ENCODE measurements at places on chromosomes 5 and 9. TPM values are rescaled to one million over a fixed set of nuclear protein-coding genes. Genes with fewer than 3 reads are reported as not detected.

- no peaks in the 10 kb centered on the region for H3K36me3 ChIP-seq
- no peak overlapping the region for H3K27ac ChIP-seq
- no peaks in the 10 kb centered on the region for H3K4me1 ChIP-seq
- no peak for DNase-seq
These were observed 82.6 kb upstream of the ADAMTS19 start for GRCh38 chr5:129377504-129377903.

- peak; percentile 76 for DNase-seq
- no peaks in the 10 kb centered on the region for H3K36me3 ChIP-seq
- H3K4me1 ChIP-seq, result peaks cover 13% of the 10 kb centered on the region
- peak overlapping the region; percentile 94 for H3K27ac ChIP-seq
These were observed 12.6 kb upstream of the FYB1 start for GRCh38 chr5:39231705-39232525.

DNA sequence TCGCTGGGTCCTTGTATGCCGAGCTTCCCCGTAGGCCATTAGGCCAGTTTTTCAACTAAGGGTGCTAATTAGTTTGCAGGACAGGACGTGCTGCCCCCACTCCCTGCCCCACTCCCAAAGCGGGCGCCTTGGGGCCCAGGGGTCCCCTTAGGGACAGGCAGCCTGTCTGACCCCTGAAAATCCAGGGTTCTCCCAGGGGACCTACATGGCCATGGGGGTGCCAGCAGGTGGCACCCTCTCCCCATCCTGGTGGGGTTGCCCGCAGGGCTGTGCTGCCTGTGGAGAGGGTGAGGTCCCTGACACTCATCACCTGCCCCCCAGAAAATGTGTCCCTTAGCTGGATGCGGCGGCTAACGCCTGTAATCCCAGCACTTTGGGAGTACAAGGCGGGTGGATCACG, 8.5 kb upstream of the CCDC187 start:
- DNase-seq, result peak; percentile 74
- H3K4me1 ChIP-seq, result no peaks in the 10 kb centered on the region
- no peak overlapping the region for H3K4me3 ChIP-seq
- H3K27me3 ChIP-seq, result no peaks in the 10 kb centered on the region
- no peak overlapping the region for H3K27ac ChIP-seq

- no peaks in the 10 kb centered on the region for H3K27me3 ChIP-seq
- H3K27ac ChIP-seq, result no peak overlapping the region
- peaks cover 3% of the 10 kb centered on the region for H3K4me1 ChIP-seq
- DNase-seq, result no peak
- H3K4me3 ChIP-seq, result no peak overlapping the region
- H3K36me3 ChIP-seq, result peaks cover 3% of the 10 kb centered on the region
These were observed 1.7 kb upstream of the ACTL7A start for GRCh38 chr9:108860354-108860753.

The GPR21 gene
- total RNA-seq, result 0.78 TPM

The OR1J2 gene
- total RNA-seq, result not detected

DNA sequence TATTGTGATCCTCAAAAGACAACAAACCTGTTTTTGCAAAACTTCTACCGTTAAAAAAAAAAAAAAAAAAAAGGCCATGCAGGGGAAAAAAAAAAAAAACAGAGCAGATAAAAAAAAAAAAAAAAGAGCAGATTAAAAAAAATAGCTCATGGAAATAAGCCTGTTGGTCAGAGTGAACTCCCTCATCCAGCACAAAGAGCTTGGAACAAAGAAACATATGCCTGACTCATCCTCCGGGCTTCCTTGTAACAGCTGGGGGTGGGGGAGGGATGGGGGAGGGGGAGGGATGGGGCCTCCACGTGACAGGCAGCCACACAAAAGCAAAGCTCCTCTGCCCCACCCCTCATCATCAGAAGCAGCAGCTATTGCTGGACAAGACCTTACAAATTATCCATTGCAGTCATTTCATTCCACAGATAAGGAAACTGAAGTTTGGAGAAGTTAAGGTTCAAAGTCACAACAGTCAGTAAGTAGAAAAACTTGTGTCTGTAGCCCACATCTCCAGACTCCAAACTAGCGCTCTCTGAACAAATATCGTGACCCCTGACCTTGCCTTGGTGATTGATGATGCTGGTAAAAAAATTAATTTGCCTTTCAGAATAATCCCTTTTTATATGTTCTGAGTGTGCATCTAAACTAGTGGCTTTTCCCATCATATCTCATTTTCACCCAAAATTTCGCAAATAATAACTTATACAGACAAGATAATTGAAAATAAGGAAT, 38.9 kb downstream of the SLC35D2 start:
- no peak for DNase-seq
- no peaks in the 10 kb centered on the region for H3K27me3 ChIP-seq
- peaks cover 5% of the 10 kb centered on the region for H3K36me3 ChIP-seq
- H3K27ac ChIP-seq, result no peak overlapping the region
